ENCODE measurements at places on chromosomes 7 and 10.

- DNase-seq: no peak
Observed at GRCh38 chr10:24872049-24872789, 80.2 kb downstream of the PRTFDC1 start.

DNA sequence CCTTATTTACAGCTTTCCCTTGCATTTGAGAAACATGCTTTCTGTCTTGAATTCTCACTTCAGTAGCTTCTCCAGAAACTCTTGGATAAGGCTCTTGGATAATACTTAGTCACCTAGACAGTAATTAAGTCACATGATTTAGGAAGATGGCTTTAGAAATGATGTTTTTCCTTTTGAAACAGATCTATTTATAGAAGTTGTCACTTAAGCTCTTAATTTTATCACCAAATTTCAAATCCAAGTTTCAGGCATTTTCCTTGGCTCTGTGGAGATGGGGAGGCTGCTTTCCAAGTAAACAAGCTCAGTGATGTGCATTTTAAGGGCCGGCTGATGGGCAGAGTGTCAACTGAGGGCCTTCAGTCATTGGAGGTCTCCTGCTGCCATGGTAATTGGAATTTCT lies 130.3 kb downstream of the SRI start:
- no peak for DNase-seq

- DNase-seq: no peak
Observed at GRCh38 chr7:17101207-17101696, 197.2 kb upstream of the AHR start.

DNA sequence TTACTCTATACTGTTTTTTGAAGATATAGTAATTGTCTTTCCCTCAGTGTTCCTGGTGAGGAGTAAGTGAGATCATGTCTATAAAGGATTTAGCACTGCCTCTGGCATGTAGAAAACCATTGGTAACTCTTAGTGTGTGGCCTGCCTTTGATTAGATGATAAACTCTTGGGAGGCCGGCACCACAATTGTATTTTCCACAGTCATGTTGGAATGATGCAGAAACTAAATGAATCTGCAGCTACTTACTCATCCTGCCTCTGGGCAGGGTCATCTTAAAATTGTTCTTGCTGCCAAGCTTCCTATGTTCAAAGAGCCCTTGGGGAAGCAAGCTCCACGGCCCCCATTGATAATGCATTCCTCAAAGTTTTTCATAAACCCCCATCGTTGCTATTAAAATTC lies 204.6 kb downstream of the ANKRD7 start:
- DNase-seq: no peak

GRCh38 chr10:80055760-80056159 lies 22.7 kb upstream of the TMEM254 start:
- DNase-seq: no peak
